Astrocyte of the spinal cord (primary cell): ENCODE measurements at places on chromosomes 3 and 15.
A peak's percentile ranks its signal among the peaks of the same experiment; 100 is the strongest.

GRCh38 chr3:188486126-188486525 lies 332.2 kb downstream of the LPP start:
- DNase-seq: peak; percentile 76

DNA sequence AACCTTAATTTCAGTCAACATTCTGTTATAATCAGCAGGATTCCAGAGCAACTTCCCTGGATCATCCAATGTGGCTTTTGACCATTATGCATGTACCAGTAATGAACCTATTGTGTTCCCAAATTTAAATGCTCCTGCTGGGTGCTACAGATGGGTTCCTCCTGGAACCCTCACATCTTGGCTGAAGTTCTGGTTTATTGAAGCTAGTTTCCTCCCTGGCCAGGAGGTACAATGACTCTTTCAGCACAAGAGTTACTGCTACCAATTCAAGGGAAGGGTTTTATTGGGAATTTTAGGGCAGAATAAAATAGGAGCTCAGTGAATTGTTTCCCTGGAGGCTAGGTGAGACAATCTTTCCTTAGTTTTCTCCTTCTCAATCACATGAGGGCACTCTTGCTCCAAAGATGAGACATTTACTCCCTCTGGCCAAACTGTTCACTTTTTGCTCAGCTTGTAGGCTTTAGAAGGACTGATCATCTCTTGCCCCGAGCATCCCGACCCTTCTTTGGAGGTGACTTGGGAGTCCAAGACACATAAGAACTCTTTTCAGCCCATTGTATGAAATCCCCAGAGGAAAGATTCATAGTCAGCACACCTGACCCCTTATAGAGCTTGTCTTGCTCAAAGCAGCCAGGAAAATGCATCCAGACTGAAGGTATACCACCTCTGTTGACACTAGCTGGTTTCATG lies 8.8 kb upstream of the NPHP3 start:
- peak; percentile 63 for DNase-seq

GRCh38 chr15:80840182-80841130 lies 61.3 kb downstream of the CEMIP start:
- DNase-seq: no peak

GRCh38 chr3:120145542-120146285 lies 51.5 kb upstream of the GSK3B start:
- peak; percentile 44 for DNase-seq

DNA sequence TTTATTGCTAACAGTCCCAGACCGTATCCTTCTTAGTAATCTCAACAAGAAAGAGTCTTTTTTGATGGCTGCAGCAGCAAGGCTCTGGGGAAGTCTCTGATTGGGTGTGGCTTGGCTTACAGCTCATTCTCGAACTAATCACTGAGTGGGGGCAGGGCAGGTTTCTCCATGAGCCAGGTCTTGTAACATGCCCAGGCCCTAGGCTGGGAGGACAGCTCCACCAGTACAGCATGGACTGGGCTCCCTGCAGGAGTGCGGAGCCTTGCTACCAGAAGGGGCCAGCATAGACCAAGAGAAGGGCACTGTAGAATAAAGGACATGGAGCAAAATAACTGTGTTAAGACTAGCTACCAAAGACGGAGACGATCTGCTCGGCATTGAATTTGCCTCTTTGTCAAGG lies 7.2 kb downstream of the CD276 start:
- peak; percentile 76 for DNase-seq

- DNase-seq: peak; percentile 40
These were observed 44.8 kb downstream of the KBTBD12 start for GRCh38 chr3:127959873-127960272.

GRCh38 chr15:91265416-91265940 lies 165.4 kb downstream of the SV2B start:
- DNase-seq: no peak

DNA sequence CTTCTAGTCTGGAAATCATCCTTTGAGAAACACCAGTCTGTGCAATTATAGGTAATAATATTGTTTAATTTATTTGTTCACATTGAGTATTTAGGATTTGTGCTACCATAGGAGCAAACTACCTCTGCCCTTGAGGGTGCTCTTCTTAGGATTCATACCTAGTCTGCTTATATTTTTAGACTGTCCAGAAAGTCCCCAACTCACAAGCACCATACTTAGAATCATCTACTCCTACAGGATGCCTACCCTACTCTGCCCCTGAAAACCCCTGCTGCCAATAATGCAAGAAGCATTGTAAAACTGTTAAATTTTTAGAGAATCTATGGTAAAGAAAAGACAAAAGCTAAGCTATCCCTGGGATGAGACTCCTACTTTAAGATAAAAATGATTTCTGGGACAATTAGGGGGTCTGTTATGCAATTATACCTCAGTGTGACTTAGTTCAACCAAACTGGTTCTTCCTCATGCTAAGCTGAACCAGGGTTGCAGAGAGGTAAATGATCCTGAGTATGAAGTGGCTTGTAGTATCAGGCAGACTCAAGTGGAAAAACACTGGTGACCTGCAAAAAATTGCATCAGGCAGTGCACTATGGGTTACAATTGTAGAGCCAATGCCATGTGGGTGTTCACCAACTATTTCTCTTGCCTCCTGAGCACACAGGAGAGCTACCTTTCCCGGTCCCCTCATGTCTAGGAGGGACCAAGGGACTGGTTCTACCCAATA lies 133.3 kb downstream of the TNIK start:
- no peak for DNase-seq

DNA sequence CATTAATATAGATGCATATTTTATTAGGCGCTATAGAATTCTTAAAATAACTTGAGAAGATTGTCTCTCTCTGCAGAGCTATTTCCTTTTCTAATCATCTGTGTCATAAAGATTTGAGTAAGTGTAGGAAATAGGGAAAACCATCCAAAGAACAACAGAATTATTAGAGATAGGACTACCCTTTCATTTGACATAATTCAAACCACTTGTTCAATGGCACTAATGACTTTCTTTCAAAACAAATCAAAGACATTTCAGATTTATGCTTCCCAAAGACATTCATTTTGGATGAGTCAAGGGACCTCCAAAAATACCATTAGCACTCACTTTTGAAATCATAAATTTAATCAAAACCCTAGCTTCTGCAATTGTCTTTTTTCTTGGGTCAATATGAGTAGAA lies 29.5 kb downstream of the PRICKLE2 start:
- no peak for DNase-seq
